ENCODE measurements at places on chromosomes 2 and 18.

GRCh38 chr2:45745231-45745630 is 93.8 kb downstream of the PRKCE start:
- H3K36me3 ChIP-seq = no peaks in the 10 kb centered on the region
- peaks cover 6% of the 10 kb centered on the region for H3K4me1 ChIP-seq
- no peaks in the 10 kb centered on the region for H3K27me3 ChIP-seq
- H3K4me3 ChIP-seq = no peak overlapping the region

DNA sequence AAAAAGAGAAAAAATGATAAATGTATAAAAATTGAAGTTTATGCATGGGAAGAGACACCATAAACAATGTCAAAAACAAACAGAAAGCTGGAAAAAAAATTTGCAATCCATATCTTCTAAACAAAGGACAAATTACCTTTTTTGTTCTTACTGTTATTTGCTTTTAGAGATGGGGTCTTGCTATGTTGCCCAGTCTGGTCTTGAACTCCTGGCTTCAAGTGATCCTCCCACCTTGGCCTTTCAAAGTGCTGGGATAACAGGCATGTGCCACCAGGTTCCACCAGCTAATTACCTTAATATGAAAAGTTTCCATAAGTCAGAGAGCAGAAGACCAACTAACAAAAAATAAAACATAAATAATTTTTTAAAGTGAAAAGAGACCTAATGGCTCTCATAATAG is 90.0 kb upstream of the SIX3 start:
- H3K27ac ChIP-seq = no peak overlapping the region
- DNase-seq = no peak

DNA sequence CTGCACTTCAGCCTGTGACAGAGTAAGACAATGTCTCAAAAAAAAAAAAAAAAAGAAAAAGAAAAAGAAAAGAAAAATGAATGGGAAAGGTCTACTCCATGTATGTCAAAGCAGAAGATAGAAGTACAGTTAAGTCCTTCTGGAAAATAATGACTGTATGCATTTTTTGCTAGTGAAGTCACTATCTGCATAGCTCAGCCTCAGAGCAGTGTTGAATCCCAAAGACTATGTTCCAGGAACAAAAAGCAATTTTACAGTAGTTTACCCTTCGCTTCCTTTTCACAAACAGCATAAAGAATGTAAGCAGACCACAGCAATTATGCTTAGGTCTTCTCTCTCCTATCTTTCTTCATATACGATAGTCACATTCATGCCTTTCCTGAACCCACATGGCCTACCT is 497.4 kb downstream of the CMPK2 start:
- H3K4me3 ChIP-seq = no peak overlapping the region
- no peak overlapping the region for H3K27ac ChIP-seq
- H3K4me1 ChIP-seq = no peaks in the 10 kb centered on the region
- no peak for DNase-seq
- H3K36me3 ChIP-seq = no peaks in the 10 kb centered on the region

DNA sequence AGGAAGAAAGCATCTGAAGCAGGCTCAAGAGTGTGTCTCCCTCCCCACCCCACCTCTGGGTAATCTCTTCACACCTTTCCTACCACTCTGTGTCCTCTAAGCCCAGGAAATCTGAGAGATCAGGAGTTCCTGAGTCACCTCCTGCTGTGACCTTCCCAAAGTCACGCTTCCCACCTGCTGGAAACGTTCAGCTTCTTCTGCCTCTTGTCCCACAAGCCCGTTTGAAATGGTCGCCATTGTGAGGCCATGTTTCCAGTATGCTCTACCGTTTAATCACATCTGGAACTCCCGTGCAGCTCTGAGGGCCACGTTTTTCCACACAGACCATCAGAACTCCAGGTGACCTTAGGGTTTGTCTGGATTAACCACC is 25.9 kb downstream of the GREB1 start:
- peaks cover 27% of the 10 kb centered on the region for H3K27me3 ChIP-seq
- H3K27ac ChIP-seq = no peak overlapping the region
- H3K4me1 ChIP-seq = no peaks in the 10 kb centered on the region
- H3K4me3 ChIP-seq = no peak overlapping the region
- no peaks in the 10 kb centered on the region for H3K36me3 ChIP-seq

DNA sequence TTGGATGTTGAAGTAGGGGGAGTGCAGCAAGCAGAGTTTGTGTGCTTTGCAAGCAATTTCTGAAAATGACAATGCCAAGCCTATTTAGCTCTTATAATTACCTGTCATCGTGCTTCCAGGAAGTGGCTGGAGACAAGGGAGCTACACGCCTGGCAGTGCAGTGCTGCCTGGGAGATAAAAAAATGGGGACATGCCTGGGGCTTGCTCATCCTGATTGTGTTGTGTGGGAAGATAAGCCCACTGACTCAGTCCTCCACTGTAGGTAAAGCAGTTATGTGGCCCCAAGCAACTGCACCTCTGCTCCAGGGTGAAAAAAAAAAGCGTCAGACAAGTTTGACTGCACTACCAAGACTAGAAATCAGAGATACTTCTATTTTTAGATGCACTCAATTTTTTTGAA is 396.9 kb upstream of the NXPH2 start:
- no peaks in the 10 kb centered on the region for H3K4me1 ChIP-seq
- no peak overlapping the region for H3K27ac ChIP-seq
- H3K4me3 ChIP-seq = no peak overlapping the region
- H3K27me3 ChIP-seq = no peaks in the 10 kb centered on the region
- H3K36me3 ChIP-seq = no peaks in the 10 kb centered on the region
- DNase-seq = no peak

GRCh38 chr2:5592916-5593315 is 99.3 kb upstream of the SOX11 start:
- DNase-seq = no peak
- no peaks in the 10 kb centered on the region for H3K4me1 ChIP-seq
- no peak overlapping the region for H3K4me3 ChIP-seq
- H3K27me3 ChIP-seq = no peaks in the 10 kb centered on the region
- no peak overlapping the region for H3K27ac ChIP-seq
- no peaks in the 10 kb centered on the region for H3K36me3 ChIP-seq

DNA sequence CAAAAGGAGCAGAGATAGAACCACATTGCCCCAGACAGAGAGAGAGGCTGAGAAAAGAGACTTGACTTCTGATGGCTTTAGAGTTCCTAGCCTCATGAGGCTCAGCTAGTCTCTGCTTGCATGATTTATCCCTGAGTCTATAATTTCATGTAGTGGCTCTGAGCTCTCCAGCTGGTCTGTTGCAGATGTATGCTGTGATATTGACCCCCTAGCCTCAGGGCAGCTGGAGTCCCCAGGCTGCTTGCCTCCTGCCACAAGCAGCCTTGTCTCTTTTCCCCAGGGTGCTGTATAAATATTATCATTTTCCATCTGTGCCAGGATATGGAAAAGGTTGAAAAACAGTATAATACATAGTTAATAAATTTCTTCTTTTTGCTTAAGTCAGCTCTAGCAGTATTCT is 467.6 kb upstream of the CWC22 start:
- no peaks in the 10 kb centered on the region for H3K36me3 ChIP-seq
- no peaks in the 10 kb centered on the region for H3K4me1 ChIP-seq
- no peaks in the 10 kb centered on the region for H3K27me3 ChIP-seq
- no peak overlapping the region for H3K27ac ChIP-seq

DNA sequence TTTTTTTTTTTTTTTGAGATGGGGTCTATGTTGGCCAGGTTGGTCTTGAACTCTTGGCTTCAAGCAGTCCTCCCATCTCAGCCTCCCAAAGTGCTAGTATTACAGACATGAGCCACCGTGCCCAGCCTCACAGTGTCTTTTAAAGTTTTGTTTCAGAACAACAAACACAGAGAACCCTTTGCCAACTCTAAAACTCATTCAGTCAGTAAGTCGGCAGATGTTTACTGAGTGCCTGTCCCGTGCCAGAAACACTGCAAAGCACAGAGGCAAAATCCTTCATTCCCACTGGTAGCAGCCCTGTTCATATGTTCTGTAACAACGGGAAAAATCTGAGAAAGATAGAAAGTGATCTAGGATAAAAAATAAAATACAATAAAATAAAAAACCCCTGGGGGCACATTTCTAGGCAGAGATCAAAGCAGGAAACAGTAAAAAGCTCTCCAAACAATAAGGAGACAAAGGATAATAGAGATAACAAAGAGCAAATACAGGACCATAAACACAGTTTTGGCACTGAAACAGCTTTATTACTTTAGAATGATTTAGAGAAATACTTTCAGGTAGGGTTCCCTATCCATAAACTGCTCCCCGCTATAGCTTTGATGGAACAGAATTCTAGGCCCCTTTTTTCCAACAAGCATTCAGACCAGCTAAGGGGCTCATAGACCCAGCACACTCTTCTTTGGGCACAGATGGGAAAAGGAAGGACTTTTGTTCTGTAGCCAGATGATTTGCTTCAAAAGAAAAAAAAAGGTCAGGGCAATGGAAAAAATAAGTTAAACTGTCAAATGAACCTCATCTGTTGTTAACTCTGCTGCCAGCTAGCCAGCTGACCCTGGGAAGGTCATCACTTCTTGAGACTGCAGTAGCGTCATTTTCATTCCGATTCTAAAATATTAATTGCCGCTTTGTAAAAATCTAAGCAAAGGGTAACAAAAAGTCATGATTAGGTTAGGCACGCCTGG is 212.3 kb downstream of the CDH20 start:
- no peak for DNase-seq
- H3K27me3 ChIP-seq = no peaks in the 10 kb centered on the region
- H3K27ac ChIP-seq = no peak overlapping the region
- H3K4me1 ChIP-seq = no peaks in the 10 kb centered on the region
- H3K36me3 ChIP-seq = no peaks in the 10 kb centered on the region

GRCh38 chr18:21115519-21116411 is 4.2 kb upstream of the ROCK1 start:
- H3K27me3 ChIP-seq = no peaks in the 10 kb centered on the region
- DNase-seq = no peak
- peak overlapping the region; percentile 84 for H3K27ac ChIP-seq
- H3K4me1 ChIP-seq = peaks cover 56% of the 10 kb centered on the region

DNA sequence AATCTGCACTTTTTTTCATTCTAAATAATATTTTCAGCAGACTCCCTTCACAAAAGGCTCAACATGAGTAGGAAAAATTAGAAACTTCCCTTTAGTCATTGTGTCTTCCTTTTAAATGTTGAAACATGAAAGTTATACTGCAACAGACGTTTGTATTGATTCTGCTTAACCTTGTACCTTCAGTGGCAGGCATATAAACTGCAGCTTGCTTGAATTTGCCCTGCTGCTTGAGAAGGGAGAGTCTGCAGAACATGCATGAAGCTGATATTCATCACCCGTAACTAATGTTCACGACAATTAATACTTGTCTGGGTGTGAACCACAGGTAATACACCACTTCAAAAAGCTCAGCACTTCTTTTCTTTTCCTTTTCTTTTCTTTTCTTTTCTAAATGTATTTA is 294.7 kb upstream of the LRP1B start:
- no peaks in the 10 kb centered on the region for H3K4me1 ChIP-seq
- no peak overlapping the region for H3K4me3 ChIP-seq
- no peaks in the 10 kb centered on the region for H3K36me3 ChIP-seq
- no peak for DNase-seq
- H3K27ac ChIP-seq = no peak overlapping the region
- H3K27me3 ChIP-seq = no peaks in the 10 kb centered on the region

DNA sequence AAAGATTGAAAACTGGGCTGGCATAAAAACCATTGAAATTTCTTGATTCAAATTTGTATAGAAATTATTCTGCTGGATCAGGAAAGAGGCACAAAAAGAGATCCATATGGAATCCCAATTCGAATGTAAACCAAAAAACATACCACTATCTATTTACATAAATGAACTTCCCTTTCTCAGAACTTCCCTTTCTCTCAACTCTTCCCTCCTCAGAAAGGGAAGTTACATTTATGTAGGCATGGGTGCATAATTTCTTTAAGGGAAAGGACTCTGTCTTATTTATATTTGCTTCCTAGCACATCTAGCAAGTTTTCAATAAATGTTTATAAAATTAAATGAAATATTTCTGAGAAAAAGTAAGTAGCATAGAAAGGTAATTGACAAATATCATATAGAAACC is 398.1 kb upstream of the ATP5MC3 start:
- no peaks in the 10 kb centered on the region for H3K4me1 ChIP-seq
- no peak for DNase-seq
- no peak overlapping the region for H3K4me3 ChIP-seq
- no peak overlapping the region for H3K27ac ChIP-seq

- H3K36me3 ChIP-seq = no peaks in the 10 kb centered on the region
- DNase-seq = no peak
- H3K4me1 ChIP-seq = no peaks in the 10 kb centered on the region
- no peaks in the 10 kb centered on the region for H3K27me3 ChIP-seq
Measured at GRCh38 chr2:56372071-56372656, 188.4 kb downstream of the CCDC85A start.

DNA sequence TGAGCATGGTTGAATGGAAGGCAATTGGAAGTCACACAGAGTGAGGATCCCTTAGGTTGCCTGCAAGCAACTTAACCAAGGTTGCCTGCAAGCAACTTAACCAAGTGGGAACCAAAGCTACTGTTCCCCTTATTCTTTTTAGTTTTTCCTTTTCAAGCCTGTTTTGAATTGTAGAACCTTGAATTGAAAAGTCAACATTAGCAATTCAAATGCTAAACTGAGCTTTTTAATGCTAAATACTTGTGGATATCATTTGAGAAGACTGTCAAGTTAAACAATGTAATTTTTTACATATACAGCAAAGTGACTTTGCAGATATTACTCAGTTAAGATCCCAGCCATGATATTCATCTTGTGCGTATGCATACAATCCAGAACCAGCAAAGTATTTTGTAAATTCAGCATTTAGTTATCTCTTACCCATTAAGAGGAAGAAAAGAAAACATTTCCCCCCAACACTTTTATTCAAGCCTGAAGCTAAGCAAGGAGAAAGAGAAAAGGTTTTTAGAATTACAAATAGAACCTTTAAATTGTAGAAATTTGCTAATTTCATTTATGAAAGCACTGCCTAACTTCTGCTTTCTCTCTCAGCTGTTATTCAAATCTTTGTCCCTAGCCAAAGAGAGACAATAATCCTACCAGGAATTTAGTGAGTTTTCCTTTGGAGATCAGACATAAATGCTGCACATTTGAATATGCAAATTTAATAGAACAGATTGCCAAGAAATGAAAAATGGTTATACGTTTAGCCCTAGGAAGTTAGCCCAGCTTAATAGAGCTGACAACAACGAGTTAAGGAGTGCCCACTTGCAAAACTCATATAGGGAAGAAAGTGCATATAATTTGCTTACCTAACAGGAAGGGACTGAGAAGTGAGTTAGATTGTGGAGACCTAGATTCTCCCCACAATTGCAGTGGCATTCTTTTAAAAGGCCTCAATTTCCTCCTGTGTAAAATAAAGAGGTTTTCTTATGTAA is 643.2 kb upstream of the PIK3C3 start:
- no peak overlapping the region for H3K4me3 ChIP-seq
- no peak overlapping the region for H3K27ac ChIP-seq

- H3K36me3 ChIP-seq = no peaks in the 10 kb centered on the region
- H3K27me3 ChIP-seq = no peaks in the 10 kb centered on the region
- no peaks in the 10 kb centered on the region for H3K4me1 ChIP-seq
- H3K4me3 ChIP-seq = no peak overlapping the region
- H3K27ac ChIP-seq = no peak overlapping the region
Measured at GRCh38 chr18:4906856-4907255, 290.2 kb downstream of the AKAIN1 start.

- no peaks in the 10 kb centered on the region for H3K4me1 ChIP-seq
- H3K27ac ChIP-seq = no peak overlapping the region
- H3K36me3 ChIP-seq = no peaks in the 10 kb centered on the region
- no peak overlapping the region for H3K4me3 ChIP-seq
- no peak for DNase-seq
Measured at GRCh38 chr2:223563462-223563861, 38.7 kb downstream of the SCG2 start.

Measured in tibial artery (tissue), 4 donors.